NCI-H1930 (cell line): ENCODE measurements at places on chromosomes 2 and 18.

GRCh38 chr2:158130832-158131473 is 29.3 kb downstream of the UPP2 start:
- no peak for DNase-seq

GRCh38 chr2:14081521-14081920 is 551.0 kb upstream of the LRATD1 start:
- no peak for DNase-seq

DNA sequence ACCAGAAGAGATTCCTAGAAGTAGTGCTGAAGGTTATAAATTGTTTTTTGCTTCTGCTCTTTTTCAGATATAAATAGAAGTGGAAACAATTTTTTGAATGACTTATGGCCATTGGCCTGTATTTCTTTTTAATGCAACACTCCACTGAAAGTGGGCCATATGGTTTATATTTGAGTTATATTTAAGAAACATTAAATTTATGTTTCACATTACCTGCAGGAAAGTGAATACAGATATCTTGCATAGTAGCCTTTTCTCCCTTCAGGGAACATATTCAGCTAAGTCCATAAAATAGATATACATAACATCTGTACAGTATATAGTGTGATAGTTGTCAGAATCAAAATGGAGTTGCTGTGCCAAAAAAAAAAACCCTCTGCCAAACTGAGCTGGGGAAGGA is 53.1 kb upstream of the EFEMP1 start:
- no peak for DNase-seq

- DNase-seq = peak; percentile 52
These were observed 50.9 kb upstream of the RGPD4 start for GRCh38 chr2:107775791-107776190.

DNA sequence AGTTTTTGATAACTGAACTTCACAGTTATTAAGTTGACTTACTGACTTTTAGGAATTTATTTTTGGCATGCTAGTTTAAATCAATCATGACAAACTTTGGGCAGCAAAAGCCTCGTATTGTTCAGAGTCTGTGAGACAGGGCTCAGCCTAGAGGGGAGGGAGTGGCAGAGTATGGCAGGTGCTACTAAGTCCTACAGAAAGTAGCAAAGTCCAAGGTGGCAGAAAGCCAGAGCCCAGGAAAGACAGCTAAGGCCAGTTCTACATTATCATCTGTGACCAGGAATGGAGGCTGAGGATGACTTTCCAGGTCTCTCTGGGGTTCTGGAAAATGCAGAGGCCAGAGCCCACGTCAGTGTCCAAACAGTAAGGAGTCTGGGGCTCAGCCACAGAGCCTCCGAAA is 34.2 kb downstream of the CHST10 start:
- no peak for DNase-seq

GRCh38 chr18:4450065-4450658 is 4.9 kb downstream of the DLGAP1 start:
- DNase-seq = no peak

DNA sequence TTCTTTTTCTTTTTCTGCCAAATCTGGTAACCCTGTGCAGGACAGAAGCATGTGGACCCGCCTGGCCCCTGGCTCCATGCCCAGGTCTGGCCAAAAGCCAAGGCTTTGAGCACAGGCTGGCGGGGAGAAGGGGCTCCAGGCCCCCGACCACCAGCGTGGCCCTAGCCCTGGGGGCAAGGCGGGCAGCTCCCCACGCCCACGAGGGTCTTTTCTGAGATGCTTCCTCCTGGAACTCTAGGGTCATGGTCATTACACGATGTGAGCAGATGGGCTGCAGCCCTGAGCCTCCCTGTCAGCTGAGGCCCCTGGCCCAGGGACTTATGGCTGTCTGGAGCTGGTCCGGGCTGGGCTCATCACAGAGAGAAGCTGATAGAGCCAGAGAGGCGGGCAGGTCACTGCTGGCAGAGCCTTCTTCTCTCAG is 5.7 kb upstream of the OTOS start:
- no peak for DNase-seq

GRCh38 chr2:239598732-239599090 is 197.9 kb upstream of the HDAC4 start:
- no peak for DNase-seq

DNA sequence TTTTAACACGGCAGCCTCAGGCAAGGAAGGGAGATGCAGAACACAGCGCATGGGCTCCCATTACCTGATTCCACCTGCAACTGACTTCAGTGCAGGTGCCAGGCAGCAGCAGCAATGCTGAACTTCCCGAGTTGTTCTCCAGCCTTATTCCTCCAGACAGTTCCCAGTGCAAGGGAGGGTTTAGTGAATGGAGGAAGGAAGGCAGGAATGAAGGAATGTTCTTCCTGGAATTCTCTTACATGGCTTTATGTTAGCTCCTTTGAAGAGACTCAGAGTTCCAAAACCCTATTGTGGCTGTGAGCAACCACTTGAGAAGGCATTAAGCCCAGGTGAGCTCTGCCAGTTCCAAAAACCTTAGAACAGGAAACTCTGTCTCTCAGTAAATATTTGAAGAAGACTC is 45.5 kb downstream of the SERPINB7 start:
- DNase-seq = no peak

- no peak for DNase-seq
These were observed 232.3 kb downstream of the MREG start for GRCh38 chr2:215780907-215781685.

- DNase-seq = no peak
These were observed 94.9 kb downstream of the RNF152 start for GRCh38 chr18:61797696-61798590.

- no peak for DNase-seq
These were observed 82.5 kb upstream of the ARL4C start for GRCh38 chr2:234579231-234579962.

DNA sequence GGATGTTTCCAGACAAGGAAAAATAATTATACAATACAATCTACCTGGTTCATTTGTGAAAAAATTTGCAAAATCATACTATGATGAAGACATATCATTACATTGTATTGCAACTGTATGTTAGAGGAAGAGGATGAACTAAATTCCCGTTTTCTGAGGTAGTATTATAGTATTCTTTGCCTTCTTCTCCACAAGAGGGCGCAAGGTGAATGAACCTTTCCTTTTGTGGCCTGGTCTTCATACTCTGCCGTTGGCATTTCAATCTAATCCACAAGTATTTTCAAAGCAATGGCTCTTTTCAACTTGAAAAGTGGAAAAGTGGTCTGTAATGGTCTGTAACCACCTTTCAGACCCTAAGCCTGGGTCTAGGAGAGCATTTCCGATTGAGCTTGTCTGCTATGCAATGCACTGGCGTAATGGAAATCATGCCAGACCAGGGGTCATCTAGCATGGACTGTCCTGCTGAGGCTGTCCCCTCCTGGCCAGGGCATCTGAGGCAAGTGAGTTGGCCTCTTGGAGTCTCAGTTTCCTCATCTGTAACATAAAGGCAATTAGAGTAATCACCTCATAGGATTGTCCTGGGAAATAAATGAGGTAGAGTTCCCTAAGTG is 30.8 kb upstream of the ZNF396 start:
- peak; percentile 50 for DNase-seq

DNA sequence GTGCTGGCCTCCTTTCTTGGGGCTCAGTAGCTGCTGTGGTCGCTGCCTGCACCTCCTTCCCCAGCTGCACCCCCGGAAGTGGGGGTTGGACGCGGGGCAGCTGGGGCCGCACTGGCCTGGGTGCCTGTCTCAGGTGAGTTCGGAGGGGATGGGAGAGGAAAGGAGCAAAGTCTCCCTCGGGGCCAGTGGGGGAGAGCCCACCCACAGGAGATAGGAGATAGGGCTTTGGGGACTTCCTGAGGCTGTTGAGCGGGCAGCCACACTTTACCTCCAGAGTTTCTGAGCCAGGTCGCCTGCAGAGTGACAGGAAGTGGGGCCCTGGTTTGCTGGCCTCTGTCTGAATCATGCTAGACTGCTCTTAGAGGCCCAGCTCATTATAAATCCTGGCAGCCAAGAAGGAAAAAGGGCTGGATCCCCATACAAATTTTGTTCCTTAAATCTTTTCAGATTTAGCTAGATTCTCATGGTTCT is 8.1 kb downstream of the MBP start:
- DNase-seq = no peak

DNA sequence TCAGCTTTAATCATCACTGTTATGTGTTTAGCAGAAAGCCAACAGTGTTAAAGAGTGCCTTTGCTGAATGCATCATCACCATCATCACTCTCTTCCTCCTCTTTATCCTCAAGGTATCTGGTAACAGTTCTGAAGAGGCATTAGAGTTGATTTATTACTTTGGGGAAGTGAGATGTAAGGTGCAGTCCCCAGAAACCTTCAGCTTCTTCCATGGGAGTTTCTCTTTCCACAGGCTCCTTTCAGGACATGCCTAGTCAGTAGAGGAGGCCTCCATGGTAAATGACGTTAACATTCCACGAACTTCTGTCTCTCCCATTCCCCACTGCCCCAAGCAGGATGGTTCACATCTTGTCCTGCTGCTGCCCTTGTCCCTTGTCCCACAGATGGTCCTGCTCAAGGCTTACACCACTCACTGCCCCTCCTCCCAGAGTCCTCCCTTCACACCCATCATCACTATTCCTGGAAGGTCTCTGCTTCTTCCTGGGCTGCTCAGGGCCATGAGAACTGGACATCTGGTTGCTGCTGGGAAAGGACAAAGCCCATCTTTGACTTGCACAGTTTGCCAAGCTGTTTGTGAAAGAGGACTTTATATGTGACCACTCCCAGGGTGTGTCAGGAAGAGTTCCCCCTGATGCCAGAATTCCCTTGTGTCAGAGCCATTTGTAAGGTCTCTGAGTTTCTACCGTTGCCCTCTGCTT is 5.3 kb upstream of the REG1A start:
- no peak for DNase-seq

- no peak for DNase-seq
These were observed 316.1 kb upstream of the MYT1L start for GRCh38 chr2:2647141-2647541.

GRCh38 chr2:239898292-239898925 is 126.7 kb downstream of the NDUFA10 start:
- no peak for DNase-seq

DNA sequence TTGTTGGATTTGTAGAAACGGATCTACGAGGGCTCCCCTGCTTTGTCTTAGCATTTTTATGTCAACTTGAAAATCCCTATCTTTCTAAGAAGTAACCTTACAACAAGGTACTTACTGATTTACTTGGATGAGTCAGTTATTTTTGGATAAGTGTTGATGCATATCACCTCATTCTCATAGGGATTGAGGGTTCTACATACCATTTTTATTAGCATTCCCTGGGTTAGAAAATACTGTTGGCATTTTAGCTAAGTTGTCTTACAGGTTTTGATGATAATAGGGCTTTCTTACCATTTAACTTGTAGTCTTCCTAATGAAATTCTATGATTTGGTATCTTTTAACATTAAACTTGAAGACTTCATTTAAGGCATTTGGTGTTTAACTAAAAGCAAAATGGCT is 125.2 kb downstream of the UBE2E3 start:
- no peak for DNase-seq

DNA sequence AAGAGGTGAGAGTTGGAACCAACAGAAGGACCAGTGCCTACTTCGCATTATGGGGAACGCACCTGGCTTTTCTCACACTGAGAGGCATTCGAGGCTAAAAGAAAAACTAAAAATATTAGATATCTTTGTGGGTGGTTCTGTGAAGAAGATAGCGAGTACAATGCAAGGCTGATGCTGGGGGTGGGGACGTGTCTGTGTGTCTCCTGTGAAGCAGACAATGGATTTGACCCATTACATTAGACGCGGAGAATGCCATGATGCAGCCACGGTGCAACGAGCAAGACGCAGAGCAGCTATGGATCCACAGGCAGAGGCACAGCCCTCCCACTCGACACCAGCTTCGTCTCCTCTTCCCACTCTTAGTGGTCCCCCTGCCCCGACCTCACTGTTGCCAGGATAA is 61.0 kb downstream of the ADCY3 start:
- no peak for DNase-seq

GRCh38 chr2:219598308-219599078 is 836 bp downstream of the STK11IP start:
- no peak for DNase-seq

- no peak for DNase-seq
These were observed 46.9 kb downstream of the NFATC1 start for GRCh38 chr18:79442508-79443221.
